ENCODE measurements at places on chromosomes 3 and 15.

- peak; percentile 56 for DNase-seq
These were observed 6.9 kb upstream of the RPL35A start for GRCh38 chr3:197942956-197943556.

- DNase-seq = no peak
These were observed 431.2 kb downstream of the LPP start for GRCh38 chr3:188584958-188585689.

DNA sequence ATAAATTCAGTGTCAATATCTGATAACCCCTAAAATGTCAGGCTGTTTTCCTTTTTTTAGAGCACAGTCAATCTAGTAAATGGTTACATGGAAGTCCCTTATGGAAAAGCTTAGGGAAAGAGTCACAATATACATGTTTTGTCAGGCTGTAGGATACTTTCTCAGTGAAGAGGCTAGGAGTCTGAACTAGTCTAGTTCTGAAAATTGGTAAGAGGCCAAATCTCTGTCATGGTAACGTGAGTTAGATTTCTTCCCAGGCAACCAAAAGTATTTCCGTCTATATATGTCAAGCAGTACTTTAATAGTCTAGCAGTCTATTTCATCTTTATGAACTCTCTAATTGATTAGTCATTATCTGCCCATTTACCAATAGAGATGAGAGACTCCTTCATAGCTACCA, 215.9 kb upstream of the LRRC3B start:
- DNase-seq = no peak

- DNase-seq = no peak
These were observed 5.5 kb downstream of the ATOSA start for GRCh38 chr15:52673734-52674133.

DNA sequence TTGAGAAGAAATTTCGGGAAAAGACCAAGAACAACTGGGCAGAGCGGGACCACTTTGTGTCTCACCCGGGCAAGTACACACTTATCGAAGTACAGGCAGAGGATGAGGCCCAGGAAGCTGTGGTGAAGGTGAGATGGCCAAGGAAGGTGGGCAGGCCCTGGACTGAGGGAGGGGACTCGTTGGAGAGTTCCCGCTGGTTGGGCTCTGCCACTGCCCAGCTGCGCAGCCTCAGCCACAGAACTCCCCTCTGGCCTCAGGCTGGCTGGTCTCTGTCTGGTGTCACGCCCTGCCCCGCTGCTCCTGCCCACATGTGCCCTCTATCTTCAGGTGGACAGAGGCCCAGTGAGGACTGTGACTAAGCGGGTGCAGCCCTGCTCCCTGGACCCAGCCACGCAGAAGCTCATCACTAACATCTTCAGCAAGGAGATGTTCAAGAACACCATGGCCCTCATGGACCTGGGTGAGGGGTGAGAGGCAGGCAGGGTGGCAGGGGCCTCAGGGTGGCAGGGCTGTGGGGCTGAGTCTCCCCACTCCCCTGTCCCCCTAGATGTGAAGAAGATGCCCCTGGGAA, 2.4 kb downstream of the PARP3 start:
- no peak for DNase-seq

DNA sequence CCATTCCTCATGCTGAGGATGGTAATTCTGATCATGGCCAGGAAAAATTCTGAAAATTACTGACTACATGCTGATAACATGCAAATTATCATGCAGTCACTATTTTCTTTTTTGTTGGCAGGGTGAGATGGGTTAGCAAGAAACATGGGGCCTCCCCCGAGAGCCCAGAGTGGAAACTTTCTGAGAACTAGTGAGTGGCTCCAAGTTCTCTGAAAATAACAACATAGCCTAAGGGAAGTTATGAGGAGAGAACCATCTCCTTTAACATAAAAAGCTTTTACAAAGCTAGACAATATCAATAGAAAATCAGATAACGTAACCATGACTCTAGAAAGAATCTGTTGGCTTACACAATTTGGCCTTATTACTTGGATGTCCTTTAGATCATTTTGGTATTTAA, 254.2 kb downstream of the PLOD2 start:
- DNase-seq = no peak

GRCh38 chr15:60840703-60841411, 361.9 kb upstream of the ICE2 start:
- no peak for DNase-seq

GRCh38 chr3:183122257-183122932, 23.1 kb upstream of the MCCC1 start:
- peak; percentile 48 for DNase-seq

GRCh38 chr3:197289726-197290125, 8.7 kb downstream of the DLG1 start:
- no peak for DNase-seq

DNA sequence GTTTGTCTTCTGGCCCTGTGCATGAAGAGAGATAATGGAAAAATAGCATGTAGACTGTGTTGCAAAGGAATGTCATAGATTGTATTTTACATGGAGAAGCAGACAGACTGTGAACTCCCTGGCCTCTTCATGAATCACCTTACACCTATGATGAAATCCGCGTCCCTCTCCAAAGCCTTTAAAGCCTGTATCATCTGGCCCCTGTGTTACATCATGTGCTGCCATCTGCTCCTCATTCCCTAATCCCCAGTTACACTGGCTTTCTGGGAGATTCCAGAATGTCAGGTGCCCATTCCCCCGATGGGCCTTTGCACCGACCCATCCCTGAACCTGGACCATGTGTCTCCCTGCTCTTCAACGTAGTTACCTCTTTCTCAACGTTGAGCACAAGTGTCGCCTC, 190.8 kb downstream of the ADAMTSL3 start:
- no peak for DNase-seq

DNA sequence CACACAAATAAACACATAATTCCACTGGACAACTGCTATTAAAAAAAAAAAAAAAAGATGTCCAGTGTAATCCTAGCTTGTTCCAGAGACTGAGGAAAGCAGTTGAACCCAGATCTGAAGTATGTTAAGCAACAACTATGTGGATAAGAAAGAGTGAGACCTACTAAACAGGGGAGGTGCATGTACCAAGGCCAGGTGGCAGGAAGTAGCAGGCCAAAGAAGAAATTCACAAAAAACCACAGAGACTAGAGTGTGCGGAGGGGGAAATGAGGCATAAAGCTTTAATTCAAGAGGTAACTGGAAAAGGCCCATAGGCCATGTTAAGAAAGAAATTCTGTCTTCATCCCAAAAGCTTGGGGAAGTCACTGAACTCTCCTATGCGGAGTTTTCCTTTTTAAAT, 490.0 kb downstream of the NAALADL2 start:
- DNase-seq = no peak

DNA sequence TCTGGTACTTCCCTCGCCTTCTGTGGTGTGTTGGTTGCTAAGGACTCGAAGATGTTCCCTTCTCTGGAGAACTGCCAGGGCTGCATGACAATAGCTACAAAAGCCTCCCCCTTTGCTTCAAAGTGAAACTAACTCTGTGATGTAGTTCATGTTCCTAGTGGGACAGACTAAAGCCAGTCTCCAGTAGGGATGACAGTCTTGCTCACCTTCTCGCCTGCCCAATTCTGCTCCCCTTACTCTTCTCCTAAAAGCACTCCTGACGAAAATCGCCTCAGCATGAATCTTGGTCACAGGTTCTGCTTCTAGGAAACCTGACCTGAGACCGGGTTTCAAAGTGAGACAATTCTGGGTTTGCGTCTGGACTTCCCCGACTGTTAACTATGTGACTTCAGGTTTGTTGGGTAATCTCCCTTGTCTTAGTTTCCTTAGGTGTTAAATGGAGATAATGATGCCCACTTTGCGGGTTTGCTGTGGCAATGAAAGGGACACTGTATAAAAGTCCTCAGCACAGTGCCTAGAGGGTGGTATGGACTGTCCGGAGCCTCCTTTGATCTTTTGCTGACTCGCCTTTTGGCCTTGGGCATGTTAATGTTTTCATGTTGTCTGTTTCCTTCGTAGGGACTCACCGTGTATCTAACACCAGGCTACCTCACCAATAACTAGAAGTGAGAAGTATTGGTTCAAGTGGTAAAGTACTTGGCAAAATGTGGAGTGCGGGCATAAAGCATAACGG, 24.9 kb upstream of the THRB start:
- no peak for DNase-seq

DNA sequence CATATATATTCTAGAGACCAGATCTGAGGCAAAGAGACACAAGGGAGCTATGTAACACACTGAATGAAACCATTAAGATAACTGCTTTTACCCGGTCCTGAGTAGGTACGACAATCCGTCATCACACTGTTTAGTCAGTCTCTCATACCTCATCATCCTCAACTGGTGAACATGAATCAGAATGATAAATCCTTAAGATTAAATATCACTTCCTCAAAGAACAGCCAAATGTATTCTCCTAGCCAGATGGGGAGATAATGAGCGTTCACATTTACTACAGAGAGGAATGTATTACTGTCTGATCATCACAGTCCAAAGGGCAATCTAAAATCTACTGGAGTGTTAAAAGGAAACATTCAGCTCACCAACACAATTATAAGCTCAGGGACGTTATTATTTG, 319.4 kb upstream of the STAC start:
- DNase-seq = no peak

DNA sequence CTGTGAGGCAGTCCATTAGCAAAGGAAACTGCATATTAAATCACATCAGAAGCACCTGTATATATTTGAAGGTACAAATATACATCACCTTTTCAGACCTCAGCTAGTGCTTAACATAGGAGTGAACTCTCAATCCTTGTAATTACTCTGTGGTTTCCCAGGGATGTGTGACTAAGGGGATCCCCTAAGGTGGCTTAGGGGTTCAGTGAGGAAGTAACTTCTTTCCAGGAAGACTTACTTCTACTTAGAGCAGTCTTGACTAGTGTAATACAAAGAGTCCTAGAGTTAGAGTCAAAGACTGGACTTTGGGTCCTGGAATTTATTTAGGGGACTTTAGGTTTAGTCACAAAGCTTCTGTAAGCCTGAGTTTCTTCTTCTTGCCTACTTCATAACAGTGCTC, 8.7 kb upstream of the SUMF1 start:
- DNase-seq = no peak

DNA sequence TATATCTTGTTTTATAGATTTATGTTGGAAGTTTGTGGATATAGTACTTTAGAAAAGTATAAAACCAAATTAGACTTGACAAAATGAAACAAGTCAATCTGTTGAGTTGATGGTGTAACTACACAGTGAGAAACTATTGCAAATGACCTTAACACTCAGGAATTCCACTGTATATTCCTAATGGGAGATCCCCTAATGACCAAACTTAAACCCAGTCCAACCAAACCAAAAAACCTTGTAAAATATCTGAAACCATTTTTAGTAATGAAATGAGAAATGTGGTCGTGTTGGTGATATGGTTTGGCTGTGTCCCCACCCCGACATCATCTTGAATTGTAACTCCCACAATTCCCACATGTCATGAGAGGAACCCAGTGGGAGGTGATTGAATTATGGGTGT, 31.9 kb upstream of the ATP13A3 start:
- no peak for DNase-seq

- DNase-seq = no peak
These were observed 271.1 kb downstream of the DIPK2A start for GRCh38 chr3:144242747-144243146.

DNA sequence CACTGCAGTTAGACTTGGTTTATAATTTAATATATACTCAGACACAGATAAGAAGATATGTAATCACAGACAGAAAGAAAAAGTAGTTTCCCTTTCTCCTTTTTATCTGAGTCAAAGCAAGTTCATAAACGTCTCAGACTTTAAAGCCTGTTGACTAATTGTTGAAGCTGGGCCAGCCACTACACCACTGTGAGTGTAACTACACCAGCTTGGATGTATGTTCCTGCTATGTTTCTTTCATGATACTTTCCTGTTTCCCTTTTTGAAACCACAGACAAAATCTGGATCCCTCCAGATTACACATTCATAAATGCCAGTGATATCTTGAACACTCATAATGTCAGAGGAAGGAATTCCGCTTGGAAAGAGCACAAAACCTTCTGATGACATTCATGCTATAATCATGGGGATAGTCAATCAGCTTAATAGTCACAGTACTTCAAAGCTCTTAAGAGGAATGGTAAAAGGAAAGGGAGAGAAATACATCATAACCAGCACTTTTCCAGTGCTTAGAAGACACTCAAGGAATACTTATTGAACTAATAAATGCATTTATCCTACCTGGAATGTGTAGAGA, 32.0 kb downstream of the KCNMB2 start:
- no peak for DNase-seq

- DNase-seq = no peak
These were observed 190.8 kb downstream of the FHIT start for GRCh38 chr3:61060411-61060861.

GRCh38 chr3:161266731-161267150, 45.6 kb downstream of the NMD3 start:
- DNase-seq = peak; percentile 13

DNA sequence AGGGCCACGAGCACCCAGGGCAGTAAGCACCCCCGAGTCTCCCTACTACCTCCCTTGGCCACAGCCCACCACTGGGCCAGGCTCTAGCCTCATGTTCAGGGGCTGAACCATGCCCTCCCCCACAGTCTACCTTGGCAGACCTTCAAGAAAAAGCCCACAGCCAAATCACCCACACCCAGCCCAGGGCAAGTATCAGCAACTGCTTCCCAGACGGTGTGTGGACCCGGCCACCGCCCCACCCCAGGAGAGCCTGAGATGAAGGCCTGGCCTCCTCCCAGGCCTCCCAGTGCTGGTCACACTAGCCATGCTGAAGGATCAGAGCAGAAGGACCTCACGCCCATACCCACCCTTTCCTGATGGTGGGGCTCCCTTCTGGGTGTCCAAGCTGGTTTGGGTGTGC, 92.0 kb upstream of the LINGO1 start:
- DNase-seq = no peak

DNA sequence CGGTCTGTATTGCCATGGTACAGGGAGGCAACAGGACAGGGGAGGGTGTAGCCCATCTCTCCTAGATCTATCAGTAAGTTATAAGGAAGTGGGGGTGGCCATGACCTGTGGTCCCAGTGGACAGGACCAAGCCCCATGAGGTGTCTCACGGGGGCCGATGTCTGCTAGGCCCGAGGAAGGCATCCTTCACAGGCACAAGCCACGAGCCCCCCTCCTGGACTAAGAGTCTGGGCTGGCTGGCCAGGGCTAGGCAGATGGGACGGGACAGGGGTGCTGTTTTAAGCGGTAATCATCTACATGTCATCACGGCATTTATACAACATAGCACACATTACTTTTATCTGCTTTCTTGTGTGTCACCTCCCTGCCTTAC, 2.6 kb upstream of the TBC1D2B start:
- no peak for DNase-seq

All from ACHN (cell line).